ENCODE measurements at places on chromosomes 1 and 21.

GRCh38 chr21:44498280-44499210 is 41.5 kb downstream of the KRTAP10-1 start:
- DNase-seq = no peak

DNA sequence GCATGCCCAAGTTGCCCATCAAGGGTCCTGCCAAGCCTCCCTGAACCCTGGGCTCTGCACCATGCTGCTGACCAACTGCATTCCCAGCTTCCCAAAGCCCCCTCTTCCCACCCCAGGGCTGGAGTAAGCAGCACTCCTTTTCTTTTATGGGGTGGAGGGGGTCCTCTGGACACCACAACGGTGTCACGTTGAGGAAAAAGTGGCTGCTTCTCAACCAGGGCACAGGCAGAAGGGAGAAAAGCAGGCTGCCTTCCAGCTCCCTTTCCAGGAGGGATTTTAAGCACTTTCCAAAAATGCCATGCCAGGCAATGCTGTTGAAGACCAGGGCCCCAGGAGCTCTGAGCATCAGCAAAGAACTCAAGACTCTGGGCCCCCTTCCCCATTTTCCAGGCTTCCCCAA is 691 bp downstream of the RIMS3 start:
- no peak for DNase-seq

GRCh38 chr1:156690675-156691036 is 13.4 kb upstream of the NES start:
- no peak for DNase-seq

DNA sequence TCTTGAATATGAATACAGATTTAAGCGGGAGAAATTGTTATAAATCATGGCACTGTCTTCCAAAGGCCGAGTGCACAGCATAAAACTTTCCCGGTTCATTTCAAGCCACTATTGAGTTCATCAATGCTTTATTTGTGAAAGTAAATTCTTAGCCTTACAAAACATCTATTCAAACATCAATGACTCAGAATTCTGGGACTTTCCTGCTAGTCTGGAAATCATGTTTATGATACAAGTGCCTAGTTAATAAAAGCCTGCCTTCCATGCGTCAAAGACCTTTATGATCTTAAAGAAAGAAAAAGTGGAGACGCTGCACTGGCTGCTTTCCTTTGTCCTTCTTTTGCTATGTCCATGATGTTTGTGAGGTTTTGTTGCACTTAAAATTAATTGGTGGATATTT is 137.7 kb downstream of the SETD4 start:
- DNase-seq = no peak

- DNase-seq = no peak
These were observed 383.2 kb downstream of the KIF26B start for GRCh38 chr1:245537992-245538391.

DNA sequence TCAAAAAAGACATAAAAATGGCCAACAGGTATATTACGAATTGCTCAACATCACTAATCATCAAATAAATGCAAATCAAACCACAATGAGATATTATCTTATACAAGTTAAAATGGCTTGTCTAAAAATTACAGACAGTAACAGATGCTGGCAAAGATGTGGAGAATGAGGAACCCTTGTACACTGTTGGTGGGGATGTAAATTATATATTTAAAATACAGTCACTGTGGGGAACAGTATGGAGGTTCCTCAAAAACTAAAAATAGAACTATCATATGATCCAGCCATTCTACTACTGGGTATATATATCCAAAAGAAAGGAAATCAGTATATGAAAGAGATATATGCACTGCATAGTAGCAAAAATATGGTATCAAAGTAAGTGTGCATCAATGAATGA is 1037.2 kb upstream of the B3GALT2 start:
- DNase-seq = no peak

DNA sequence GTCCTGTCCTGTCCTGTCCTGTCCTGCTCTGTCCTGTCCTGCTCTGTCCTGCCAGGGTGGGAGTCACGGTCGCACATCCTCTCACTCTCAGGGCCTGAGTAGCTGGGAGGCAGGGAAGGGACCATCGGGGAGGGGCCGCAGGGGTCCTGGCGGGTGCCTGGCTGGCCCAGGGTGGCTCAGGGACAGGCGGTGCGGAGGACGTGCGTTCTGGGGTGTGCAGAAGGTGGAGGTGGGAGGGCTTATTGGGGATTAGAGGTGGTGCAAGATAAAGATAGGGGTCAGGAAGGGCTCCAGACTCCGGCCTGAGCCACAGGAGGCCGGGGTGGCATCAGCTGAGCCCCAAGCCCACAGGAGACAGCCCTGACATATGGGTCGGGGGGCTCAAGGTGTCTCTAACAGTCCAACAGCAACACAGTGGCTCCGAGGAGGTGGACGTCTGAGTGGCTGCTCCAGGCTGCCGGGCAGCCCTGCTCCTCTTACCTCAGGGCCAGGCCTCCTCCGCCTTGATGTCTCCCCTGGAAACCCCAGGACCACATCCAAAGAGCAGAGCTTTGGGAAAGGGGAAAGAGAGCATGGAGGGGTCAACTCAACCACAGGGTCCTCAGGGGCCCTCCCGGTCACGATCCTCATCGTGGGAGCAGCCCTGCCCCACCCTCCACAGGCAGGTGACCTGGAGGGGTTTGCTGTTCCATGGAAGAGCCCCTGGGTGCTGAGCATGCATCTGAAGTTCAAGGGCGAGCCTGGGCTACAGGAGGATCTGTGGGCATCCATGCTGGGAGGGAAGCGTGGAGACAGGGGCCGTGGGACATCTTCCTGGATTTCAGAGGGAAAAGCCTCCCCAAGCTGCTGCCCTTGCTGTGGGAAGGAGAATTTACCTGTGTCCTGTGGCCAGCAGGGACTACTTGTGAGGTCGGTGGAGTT is 39.6 kb upstream of the ADARB1 start:
- DNase-seq = no peak

Measured in adrenal gland (tissue), 19 donors.